ENCODE measurements at places on chromosomes 12 and 14.

GRCh38 chr12:1927751-1928351 lies 9.4 kb upstream of the CACNA2D4 start:
- peak; percentile 87 for DNase-seq

DNA sequence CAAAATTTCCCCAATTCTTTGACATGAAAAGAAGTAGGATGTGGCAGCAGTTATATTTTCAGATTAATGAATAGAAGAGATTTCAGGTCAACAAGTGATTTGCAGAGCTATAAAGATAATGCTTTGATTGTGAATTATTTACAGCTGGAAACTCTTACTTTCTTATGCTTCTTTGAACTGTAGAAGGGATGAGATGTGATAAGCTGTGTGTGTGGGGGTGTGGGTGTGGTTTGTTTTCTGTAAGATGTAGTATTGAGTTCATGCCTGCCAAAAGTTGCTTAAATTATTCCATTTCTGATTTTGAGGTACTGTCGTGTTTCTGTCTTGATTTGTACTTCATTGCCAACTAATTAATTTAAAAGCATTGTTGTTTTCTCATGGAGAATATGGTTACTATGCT lies 22.7 kb downstream of the AEBP2 start:
- DNase-seq, result no peak

- DNase-seq, result no peak
Observed at GRCh38 chr14:67137744-67138371, 51.4 kb upstream of the GARIN2 start.

- no peak for DNase-seq
Observed at GRCh38 chr12:99138393-99138792, 493.3 kb downstream of the APAF1 start.

GRCh38 chr12:19302100-19302640 lies 137.1 kb upstream of the AEBP2 start:
- DNase-seq, result no peak

GRCh38 chr14:104694991-104695659 lies 5.7 kb downstream of the INF2 start:
- DNase-seq, result no peak

DNA sequence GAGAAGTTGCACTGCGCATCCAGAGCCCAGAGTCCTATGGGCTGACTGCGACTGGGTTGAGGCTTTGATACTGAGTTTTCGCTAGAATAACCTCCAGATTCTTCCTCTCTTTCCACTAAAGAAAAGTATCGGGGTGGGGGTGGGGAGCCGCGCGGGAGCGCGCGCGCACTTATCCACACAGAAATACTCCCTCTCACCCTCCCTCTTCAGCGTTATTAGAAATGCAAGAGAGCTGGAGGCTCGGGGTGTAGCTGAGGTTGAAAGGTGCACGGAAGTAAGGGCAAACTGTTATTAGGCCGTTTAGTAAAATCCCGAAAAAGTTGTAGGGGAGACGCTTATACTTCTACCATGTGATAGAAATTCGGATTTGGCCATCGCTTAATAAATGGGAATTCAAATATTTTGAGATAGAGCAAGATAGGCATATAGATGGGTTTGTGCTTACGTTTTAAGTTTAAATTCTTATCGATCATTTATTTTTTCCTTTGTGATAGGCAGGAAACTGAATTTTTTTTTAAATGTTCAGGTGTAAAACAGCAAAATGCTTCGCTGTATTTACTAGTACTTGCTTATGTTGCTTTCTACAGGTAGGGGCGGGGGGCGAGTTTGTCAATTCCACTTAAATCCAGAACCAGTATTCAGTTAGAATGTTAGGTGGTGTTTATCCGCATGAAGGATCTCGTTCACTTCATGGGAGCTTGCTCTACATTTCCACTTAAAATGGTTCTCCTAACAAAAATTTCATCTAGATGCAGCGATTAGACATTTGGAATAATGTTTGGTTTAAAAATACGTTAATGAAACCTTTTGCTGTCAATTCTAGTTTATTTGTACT lies 1.1 kb downstream of the ARHGAP5 start:
- peak; percentile 95 for DNase-seq

DNA sequence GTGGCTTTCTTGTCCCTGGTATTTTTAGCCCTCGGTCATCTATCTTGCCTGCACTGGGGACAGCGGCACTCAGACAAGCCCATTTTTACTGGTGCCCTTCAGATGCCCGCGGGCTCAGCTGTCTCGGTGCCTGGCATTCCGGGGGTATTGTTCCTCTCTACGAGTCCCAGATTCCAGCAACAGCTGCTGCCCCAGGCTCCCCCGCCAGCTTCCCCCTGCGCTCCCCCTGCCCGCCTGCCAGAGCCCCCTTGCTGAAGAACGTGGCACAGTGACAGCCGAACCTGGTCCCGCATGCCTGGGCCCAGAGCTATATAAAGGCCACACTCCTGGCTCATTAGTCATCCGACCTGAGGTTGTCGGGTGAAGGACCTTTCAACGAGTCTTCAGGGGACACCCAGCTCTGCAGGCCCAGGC lies 10.9 kb upstream of the MYL2 start:
- DNase-seq, result no peak

GRCh38 chr14:95018821-95019220 lies 138.5 kb downstream of the DICER1 start:
- peak; percentile 68 for DNase-seq

DNA sequence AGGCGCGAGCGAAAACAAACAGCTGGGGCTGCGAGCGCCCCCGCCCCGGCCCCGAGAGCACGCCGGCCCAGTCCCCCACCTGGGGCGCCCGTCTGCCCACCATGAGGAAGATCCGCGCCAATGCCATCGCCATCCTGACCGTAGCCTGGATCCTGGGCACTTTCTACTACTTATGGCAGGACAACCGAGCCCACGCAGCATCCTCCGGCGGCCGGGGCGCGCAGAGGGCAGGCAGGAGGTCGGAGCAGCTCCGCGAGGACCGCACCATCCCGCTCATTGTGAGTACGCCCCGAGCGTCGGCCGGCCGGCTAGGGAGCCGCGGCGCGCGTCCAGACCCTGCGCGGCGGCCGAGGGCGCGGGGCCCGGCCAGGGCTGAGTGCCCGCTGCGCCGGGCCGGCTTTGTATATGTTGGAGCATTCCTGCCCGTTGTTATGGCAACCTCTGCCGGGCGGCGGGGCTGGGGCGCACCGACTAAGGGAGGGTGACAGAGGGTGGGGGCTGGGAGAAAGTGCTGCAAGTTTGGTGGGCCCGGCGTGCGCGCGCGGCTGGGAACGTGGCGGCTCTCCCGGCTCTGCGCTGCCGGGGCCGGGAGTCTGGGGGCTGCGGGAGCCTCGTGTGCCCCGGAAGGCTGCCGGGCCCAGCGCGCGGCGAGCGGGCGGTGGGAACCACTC lies 367 bp downstream of the GALNT16 start:
- DNase-seq, result no peak

DNA sequence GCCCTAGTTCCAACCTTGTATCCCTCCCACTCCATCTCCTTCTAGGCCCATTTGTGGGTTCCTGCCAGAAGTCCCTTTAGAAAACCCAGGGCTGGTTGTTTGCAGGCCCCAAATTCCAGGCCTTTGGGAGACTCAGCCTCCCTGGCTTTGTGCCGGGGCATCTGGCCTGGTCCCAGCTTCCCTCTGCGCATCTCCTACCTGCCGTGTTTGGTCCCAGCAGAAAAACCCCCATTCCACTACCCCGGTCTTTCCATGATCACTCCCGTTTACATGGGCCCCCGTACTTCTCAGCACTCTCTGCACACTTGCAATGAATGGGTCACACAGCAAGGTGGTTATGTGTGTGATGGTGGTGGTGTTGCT lies 15.3 kb downstream of the KMT5A start:
- no peak for DNase-seq

- DNase-seq, result no peak
Observed at GRCh38 chr12:82874945-82875344, 188.2 kb downstream of the TMTC2 start.

DNA sequence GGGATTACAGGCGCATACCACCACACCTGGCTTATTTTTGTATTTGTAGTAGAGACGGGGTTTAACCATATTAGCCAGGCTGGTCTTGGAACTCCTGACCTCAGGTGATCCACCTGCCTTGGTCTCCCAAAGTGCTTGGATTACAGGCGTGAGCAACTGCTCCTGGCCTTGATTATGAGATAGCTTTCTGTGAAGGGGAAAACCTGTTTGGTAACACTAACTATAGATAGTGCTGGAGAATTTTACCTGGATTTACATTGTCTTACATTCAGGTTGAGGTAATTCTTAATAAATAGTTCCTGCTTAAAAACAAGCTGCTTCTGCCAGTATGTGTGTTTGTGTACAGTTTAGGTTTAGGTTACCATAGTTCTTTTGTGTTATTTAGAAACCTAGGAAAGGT lies 77.1 kb downstream of the MON2 start:
- DNase-seq, result no peak

GRCh38 chr12:6328945-6329702 lies 12.8 kb downstream of the TNFRSF1A start:
- DNase-seq, result no peak

DNA sequence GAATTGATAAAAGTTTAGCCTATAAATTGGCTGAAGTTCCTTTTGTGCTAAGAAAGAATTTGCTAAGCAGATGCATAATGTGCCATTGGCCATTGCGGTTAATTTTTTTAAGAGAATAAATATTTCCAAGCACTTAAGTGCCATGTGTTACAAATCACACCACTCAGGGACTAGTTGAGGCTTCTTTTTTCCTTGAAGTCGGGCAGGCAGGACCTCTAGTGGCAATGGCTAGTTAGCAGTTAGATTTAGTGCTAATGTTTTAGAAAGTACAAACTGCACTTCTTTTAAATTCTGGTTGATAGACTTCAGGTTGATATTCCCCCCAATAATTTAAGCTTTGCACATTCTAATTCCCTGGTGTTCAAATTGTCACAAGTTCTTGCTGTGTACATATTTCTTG lies 294.3 kb downstream of the APAF1 start:
- no peak for DNase-seq

- no peak for DNase-seq
Observed at GRCh38 chr12:97650242-97650641, 187.6 kb downstream of the RMST start.

- no peak for DNase-seq
Observed at GRCh38 chr12:40575987-40576386, 116.3 kb upstream of the CNTN1 start.

DNA sequence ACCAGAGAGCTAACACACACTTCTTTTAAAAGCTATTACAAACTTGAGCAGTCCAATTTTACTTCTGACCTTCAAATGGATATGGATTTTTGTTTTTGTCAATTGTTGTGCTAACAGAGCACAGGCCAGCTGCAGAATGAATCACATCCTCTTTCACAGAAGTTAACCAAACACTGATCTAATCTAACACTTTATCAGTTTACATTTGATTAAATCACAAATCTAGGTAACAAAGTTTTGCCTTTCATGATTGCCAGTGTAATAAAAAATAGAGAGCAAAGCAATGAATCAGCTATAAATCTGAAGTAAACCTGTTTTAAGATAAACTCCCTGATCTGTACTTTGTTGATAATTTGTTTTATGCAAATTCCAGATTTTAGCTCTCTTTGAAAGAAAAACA lies 273.1 kb upstream of the RGS6 start:
- no peak for DNase-seq

- peak; percentile 21 for DNase-seq
Observed at GRCh38 chr12:106774808-106775524, 484 bp downstream of the RIC8B start.

GRCh38 chr14:101250336-101250947 lies 310.9 kb upstream of the DIO3 start:
- DNase-seq, result peak; percentile 29

GRCh38 chr14:58769011-58769643 lies 131.4 kb downstream of the DACT1 start:
- DNase-seq, result no peak
